SK-N-SH (cell line): ENCODE measurements at places on chromosomes 2 and 18.
A peak's percentile ranks its signal among the peaks of the same experiment; 100 is the strongest.

DNA sequence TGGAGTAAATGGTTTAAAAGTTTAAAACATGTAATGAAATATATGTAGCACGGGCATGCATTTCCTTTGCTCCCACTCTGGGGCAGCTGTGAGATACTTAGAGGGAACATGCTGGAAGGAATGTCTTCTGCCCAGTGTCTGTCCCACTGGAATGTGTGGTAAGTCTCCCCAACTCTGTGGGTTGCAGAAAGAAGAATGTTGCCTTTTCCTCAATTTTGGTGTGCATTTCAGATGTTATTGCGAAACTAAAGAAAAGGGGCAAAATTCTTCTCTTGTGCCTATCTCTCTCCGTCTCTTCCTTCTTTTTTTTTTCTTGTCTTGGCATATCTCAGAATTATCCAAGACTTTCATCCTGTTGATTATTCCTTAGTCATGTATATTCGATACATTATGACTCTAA is 201.1 kb downstream of the SH3RF3 start:
- no peak for DNase-seq

DNA sequence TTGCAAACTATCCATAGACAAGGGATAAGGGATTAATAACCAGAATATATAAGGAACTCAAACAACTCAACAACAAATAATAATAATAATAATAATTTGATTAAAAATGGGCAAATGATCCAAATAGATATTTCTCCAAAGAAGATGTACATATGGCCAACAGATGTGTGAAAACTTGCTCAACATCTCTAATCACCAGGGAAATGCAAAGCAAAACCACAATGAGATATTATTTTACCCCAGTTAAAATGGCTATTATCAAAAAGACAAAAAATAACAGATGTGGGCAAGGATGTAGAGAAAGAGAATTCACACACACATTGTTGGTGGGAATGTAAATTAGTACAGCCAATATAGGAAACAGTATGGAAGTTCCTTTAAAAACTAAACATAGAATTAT is 26.9 kb downstream of the DNAH7 start:
- DNase-seq = no peak

DNA sequence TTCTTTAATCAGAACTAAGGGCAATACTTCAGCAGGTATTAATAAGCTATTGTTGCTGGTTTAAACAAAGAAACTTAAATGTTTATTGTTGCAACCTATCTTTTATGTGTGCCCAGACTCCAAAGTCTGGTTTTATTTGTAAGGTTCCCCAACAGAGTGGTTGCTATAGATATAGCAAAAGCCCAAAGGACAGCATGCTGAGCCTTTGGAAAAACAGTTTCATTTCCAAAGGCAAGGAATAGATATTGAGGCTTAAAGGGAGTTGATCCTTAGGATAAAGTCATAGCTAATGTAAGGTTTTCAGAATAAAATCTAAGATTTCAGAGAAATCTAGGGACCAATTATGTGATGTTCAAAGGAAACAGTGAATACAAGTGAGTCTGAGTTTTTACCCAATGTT is 413.2 kb upstream of the SLC14A2 start:
- no peak for DNase-seq

GRCh38 chr2:182018218-182018617 is 32.6 kb downstream of the PPP1R1C start:
- no peak for DNase-seq

DNA sequence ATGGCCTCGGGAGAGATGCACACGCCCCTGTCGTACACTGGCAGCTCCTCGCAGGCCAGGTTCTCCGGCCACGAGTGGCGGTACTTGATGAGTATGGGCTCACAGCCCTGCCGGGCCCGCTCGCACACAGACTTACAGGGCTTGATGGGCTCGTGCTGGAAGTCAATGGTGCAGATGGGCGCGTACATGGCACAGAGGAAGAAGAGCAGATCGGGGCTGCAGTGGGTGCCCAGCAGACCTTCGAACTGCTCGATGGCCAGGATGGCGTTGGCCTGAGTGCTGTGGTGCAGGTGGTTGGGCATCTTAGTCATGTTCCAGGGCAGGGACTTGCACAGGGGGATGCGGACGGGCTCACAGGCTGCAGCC is 359 bp downstream of the FRZB start:
- DNase-seq = no peak

GRCh38 chr18:14769381-14769780 is 21.4 kb downstream of the ANKRD30B start:
- DNase-seq = no peak

DNA sequence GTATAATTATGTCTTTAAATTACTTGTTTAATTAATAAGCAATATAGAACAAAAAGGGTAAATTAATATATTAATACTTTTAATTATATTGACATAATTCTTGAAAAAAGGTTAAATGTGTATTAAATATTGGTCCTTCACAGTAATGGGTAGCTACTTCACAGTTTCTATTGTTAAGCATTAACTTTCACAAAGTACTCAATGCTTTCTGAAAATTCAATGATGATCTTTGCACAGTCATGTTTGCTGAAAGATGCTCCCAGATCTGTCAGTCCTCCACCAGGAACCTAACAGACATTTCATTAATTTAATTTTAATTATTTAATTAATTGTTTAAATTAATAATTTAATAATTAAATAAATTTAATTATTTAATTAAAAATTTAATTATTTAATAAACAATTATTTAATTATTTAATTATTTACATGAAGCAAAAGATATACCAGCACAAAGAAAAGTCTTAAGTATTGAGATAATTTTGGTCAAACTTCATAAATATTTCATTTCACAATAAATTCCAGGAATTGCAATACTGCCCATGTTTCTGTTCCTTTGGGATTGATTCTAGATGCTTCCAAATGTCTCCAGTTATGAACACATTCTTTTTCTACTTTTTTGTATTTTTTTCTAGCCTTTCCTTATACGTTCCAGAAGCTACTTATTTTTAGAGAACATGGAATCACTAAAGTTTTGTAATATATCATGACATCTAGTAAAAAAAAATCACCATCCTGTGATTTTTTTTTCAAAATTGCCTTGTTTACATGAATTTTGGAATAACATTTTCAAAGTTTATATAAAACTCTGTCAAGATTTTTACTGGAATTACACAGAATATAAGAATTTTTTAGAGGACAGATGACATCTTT is 46.5 kb downstream of the TMEM18 start:
- no peak for DNase-seq

DNA sequence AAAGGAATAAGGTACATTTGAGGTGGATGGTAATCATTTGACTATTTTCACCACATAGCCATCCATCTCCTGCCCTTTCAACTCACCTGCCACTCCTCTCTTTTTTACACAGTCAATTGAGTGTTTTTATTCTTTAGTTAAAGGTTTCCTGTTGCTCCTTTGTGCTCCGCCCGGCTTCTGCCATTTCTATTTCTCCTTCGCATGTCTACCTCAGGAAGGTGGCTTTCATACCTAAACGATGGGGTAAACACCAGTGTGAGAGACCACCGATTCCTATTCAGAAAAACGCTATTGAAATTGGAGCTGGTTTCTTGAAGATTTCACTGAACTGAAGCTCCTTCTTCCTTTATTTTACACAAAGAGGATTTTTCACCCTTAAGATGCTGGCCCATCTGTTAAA is 1628.0 kb upstream of the PIK3C3 start:
- no peak for DNase-seq

GRCh38 chr2:29459445-29460179 is 344.4 kb downstream of the CLIP4 start:
- no peak for DNase-seq

- DNase-seq = no peak
These were observed 7.9 kb downstream of the MAP3K2 start for GRCh38 chr2:127379712-127380355.

DNA sequence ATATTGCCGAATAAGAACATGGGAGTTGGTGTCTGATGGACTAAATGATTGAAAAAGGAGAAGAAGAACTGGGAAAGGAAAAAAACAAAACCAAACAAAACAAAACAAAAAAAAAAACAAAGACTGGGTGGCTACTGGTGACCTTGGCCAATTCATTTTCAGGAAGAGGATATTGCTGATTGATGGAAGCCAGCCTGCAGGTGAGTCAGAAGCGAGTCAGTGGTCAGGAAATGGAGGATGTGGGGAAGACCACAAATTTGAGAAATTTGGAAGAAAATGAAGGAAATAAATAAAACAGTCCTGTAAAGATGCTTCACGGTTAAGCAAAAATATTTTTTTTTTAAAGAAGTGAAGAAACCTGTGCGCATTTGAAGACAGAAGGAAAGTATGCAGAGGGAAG is 296.9 kb downstream of the ZNF521 start:
- no peak for DNase-seq

DNA sequence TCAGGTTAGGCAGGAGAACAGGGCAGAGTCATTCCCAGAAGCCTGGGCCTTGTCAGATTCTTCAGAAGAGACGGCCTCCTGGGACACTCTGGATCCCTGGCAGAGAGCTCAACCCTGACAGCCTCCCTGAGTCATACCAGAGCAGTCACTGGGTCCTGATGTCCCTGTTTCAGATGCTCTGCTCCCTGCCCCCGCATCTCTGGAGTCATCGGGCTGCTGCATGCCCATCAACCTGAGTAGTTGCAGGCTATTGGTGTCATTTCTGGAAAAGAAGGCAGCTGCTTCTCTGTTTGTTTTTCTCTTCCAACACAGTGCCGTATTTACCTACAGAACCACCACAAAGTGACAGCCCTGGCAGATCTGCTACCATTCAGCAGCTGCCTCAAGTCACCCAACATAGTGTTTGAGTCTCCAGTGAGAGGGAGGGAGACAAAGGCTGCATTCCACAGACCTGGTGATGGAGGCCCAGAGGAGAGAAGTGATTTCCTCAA is 145.1 kb downstream of the B3GNT2 start:
- peak; percentile 69 for DNase-seq

DNA sequence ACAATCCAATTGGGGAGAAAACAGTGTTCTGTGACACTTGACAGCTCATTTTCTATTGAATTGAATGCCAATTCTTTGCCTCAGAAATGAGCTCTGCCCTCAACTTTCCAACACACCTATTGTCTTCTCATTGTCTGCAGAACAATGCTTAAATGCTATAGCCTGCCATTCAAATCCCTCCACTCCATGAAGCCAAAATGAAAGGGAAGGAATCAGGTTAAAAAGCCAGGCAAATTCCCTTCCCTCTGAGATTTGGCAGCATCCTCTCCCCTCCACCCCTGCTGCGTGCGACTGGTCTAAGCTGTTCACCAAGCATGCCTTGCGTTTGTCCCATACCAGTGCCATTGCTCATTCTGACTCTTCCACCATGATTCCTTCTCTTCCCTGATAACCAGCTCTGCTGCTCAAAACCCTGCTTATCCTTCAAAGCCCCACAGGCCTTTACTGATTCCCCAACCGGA is 32.4 kb upstream of the TMEM131 start:
- DNase-seq = no peak

GRCh38 chr2:134601264-134601663 is 117.5 kb downstream of the TMEM163 start:
- no peak for DNase-seq

GRCh38 chr2:114688241-114688640 is 245.8 kb downstream of the DPP10 start:
- no peak for DNase-seq

GRCh38 chr18:34872066-34872465 is 162.0 kb downstream of the DTNA start:
- DNase-seq = no peak

DNA sequence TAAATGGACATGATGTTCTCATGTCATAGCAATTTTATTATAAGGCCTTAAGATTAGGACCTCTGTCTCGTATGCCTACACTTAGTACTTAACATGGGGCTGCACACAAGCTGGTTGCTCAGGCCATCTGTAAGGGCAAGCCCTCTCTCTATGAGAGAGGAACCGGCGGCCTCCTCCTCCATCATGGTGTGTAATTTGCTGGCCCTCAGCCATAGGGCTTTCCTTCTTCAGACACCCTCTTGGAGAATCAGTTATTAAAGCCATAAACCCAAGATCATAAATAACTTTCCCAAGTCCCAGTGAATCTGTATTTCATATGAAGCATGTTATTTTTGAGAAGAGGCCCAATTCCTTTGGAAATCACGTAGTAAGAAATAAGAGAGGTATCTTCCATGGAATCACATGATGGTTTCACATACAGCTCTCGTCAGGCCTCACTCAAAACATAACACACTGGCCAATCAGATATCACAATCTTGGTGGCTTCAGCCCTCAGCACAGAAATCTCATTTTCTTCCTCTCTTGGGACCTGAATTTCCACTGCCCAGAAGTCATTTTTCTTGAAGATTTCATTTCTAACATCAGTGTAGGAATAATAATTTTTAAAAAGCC is 92.6 kb downstream of the RDH14 start:
- DNase-seq = no peak

- no peak for DNase-seq
These were observed 126.8 kb upstream of the HS6ST1 start for GRCh38 chr2:128445523-128445900.

DNA sequence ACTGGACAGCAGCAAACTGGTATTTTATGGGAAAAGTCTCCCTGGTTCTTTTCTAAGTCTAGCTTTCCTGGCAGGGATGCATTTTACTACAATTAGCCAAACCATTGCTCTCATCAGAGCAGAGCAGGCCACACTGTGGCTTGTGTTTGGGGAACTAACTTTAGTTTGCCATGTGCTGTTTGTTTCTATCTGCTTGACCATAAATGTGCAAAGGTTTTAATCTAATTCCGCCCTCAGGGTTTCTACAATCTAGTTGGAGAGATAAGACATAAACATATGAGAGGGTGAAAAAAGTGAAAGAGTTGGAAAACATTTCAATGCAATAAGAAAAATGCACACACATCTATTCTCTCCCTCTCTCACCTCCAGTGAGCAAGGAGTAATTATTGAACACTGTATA is 86.9 kb upstream of the MAPK4 start:
- DNase-seq = no peak

DNA sequence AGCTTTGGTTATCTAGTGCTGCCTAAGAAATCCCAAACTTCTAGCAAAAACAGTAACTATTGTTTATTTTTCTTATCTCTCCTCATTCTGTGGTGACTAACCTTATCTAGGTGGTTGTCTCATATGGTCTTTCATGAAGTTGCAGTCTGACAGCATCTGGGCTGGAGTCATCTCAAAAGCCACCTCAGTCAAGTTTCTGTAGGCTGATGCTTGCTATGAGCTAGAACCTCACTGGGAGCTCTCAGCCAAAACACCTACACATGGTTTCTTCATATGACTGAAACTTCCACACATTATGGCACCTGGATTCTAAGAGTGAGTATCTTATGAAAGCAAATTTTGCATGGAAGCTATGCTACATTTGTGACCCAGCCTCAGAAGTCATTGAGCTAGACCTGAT is 596.4 kb upstream of the VRK2 start:
- DNase-seq = no peak
